ENCODE measurements at places on chromosomes 2 and 18.

DNA sequence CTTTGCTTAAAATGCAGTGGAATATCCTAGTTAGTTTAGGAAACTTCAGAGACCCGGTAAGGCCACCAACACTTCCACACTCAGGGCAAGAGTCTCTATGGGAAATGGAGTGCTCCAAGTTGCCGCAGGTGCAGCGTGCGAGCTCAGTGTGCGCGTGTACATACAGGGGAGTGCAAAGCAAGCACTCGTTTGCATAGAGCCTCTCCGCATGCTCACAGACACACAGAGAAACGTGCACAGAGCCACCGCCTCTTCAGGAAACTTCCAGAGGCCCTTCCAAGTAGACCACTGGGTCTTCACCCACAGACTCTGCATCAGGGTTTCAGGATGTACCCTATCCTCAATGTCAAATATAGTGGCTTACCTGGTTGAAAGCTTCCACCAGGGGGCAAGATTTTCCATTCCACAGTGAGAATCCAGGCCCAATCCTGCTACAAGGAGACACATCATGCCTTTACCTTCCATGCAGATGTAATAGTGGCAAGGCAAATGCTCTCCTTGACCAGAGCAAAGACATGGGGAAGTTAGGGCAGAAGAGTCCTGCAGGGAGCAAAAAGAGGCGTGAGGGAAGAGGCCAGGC is 513.0 kb upstream of the MYT1L start:
- peak; percentile 18 for DNase-seq

DNA sequence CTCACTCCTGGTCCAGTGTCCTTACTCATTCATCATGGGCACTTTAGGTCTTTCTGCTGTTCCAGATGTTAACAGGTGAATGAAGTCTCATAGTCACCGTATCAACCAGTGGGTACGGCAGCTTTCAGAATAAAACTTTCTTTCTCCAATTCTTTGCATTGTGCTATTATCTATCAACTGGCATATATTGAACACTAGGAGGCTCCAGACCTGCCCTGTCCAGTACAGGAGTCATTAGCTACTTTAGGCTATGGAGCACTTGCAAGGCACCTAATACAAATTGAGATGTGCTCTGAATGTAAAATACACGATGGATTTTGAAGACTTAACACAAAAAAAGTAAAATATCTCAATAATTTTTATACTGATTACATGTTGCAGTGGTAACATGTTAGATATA is 43.2 kb upstream of the NEB start:
- no peak for DNase-seq

DNA sequence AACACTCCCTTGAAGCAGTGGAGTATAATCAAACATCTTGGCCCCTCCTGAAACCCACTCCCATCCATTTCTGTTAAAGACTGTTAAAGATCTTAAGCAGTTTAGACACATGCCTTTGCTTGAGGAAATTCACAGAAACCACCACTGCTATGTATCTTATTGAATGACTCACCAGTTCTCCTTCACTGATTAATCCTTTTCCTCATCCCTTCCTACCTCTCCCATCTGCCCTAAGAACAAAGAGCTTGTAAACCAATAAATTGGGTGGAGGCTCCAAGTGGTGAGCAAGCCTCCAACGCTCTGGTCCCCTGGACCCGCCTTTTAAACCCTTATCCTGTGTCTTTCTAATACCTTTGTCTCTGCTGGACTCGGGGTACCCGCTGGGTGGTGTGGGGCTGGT is 746.1 kb downstream of the LRP1B start:
- DNase-seq = no peak

DNA sequence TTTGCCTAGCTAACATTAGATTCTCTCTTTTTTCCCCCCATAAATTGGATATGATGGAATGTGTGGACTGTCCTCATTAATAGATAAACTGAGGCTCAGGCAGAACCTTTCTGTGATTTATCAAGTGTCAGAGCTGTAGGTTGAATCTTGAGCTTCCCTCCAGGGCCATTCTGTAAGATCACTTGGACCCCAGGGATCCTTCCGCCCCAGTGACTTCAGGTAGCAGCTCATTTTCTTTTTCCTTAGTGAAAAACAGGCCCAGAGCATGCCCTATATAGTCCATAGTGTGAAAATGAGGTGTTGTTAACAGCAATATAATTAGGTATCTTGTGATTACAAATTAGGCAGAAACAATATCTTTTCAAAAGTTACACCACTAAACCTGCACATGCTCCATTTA is 269.7 kb downstream of the ZNF385B start:
- no peak for DNase-seq

DNA sequence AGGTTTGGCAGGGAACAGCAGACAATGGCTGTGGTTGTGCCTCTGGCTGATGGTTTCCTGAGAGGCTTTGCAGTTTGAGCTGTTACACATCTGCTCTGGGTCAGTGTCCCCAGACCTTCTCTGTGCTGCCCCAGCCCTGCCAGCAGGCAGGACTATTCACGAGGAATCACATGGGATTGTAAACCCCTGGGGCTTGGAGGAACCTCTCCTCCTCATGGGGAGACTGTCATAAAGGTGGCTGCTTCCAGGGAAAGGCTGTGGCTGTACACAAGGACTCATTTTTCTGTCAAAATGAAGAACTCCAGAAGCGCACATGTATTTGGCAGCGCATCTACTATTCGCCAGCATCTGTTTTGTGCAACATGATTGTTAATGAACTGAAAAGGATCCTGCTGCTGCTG is 142.6 kb upstream of the CYP1B1 start:
- DNase-seq = no peak

GRCh38 chr2:12950957-12951656 is 234.4 kb downstream of the TRIB2 start:
- DNase-seq = no peak

GRCh38 chr2:85162746-85163301 is 29.6 kb downstream of the TCF7L1 start:
- DNase-seq = no peak

- DNase-seq = no peak
These were observed 25.9 kb upstream of the SULT1C4 start for GRCh38 chr2:108351889-108352288.

DNA sequence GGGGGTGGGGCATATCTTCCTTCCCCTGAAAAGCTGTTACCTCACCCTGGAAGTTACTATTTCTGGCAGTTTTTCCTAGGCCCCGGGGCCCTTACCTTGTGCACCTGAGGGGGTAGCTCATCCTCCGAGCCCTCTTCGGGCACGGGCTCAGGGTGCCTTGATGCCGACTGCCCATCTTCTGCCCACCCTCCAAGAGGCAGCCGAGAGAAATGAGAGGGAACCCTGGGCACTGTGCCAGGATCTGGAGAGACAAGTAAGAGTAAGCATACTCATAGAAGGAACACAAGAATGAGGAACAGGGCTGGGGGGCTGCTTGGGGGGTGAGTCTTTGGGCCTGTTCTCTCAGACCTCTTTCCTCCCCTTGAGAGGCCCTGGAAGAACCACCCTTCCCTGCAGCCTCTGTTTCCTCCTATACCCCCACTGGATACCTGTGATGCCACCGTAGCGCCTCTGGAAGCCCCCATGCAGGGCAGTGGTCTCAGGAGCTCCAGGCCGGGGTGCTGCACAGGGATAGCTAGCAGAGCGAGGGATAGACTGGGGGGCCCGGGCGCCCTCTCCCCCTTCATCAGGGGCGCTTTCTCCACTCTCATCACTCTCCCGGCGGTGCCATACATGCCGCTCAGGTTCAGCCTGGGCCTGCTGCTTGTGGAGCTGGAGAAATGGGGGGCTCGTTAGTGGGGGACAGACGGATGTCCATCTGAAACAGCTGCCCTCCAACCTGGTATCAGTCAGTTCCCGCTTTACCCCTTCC is 2.1 kb upstream of the ABCB6 start:
- DNase-seq = no peak

- DNase-seq = no peak
These were observed 71.3 kb downstream of the MYL12B start for GRCh38 chr18:3333056-3333720.

DNA sequence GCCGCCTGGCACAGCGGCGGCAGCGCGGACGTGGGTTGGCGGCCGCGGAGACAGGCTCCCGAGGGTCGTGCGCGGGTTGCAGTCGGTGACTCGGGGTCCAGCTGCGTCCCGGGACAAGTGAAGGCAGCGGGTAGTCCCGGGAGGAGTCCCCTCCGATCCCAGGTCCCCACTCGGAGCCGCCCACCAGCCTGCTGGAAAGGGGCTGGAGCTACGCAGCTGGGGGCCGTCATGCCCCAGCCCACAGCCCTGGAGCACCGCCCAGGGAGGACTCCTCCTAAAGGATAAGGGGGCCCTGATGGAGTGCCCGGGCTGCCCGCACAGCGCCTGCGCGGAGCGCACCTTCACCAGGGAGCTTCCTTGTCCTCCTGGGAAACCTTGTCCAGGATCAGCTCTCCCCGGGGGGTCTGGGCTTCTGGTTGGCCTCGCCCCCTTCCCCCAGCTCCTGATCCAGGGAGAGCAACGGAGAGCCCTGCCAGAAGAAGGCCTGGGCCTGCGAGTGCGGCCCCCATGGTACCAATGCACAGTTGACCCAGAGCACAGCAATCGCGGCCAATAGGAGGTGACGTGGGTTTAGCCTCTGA is 25.9 kb upstream of the ALPP start:
- DNase-seq = no peak

DNA sequence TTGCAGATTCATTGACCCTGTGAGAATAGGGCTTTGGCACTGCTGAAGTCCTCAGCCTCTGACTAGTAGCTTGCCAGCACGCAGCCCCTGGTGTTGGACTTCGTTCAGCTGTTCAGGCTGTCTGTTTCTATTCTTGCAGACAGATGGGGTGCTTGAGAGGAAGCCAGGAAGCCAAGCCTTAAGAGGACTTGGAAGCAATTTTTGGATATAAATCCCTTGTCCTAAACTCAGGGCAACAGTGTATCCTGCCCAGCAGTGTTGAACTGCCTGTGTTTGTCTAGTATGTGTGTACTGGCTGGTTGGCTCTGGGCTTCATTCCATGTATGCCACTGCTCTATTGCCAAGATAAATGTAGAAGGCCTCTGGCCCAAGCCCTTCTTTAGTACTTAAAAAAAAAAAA is 108.6 kb downstream of the COMMD1 start:
- DNase-seq = no peak

- DNase-seq = no peak
These were observed 259.1 kb upstream of the MYT1L start for GRCh38 chr2:2590141-2590540.

DNA sequence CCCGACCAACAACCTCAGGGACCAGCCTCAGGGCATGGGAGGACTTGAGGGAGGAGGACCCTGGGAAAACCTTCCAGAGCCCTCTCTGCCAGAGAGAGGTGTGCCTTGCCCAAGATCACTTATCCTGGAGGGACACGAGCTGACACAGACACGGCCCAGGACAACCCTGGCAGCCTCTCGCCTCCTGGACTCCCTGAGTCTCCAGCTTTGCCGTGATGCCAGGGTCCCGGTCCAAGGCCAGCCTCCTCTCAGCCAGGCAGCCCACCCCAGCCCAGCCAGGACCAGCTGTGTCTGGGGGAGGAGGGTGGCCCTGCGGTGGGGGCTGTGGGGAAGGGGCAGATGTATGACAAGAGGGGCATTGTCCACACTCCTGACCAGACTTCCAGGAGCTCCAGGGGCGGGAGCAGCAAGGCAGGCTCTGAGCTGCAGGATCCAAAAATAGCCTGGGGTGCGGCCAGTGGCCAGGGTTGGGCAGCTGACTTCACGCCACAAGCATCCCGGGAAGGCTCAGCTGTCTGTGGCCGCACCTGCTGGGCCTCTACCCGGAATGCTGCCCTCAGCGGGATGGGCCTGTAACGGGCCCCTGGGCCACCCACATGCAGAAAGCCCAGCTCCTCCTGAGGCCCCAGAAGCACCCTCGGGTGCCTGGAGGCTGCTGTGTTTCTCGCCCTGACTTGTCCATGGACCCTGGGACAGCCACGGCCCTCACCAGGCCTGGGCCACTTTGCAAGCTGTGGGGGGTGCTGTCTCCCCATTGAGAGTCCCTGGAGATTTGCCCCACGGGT is 65.5 kb upstream of the GPC1 start:
- no peak for DNase-seq

DNA sequence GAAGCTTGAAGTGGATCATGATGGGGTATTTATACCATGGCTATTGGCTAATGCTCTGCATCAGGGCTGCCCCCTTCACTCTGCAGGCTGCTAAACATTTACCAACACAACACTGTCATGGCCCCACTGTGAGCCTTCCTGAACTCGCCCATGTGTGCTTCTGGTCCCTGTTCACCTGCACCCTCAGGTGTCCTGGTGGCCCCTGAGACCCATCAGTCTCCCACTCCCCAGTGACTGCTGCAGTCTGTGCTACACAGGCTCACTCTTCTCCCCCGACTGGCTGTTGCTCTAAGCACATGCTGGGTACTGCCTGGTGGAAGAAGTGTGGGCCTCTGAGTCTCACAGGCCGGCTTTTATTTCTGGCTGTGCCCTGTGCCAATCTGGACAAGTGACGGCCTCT is 183.0 kb upstream of the HS6ST1 start:
- no peak for DNase-seq

GRCh38 chr2:100109986-100110613 is 32.3 kb downstream of the AFF3 start:
- no peak for DNase-seq

GRCh38 chr2:170354855-170355780 is 177.2 kb downstream of the MYO3B start:
- peak; percentile 27 for DNase-seq

GRCh38 chr18:50340078-50340477 is 34.8 kb upstream of the SKA1 start:
- DNase-seq = no peak

GRCh38 chr2:235793163-235793752 is 299.4 kb downstream of the AGAP1 start:
- no peak for DNase-seq

DNA sequence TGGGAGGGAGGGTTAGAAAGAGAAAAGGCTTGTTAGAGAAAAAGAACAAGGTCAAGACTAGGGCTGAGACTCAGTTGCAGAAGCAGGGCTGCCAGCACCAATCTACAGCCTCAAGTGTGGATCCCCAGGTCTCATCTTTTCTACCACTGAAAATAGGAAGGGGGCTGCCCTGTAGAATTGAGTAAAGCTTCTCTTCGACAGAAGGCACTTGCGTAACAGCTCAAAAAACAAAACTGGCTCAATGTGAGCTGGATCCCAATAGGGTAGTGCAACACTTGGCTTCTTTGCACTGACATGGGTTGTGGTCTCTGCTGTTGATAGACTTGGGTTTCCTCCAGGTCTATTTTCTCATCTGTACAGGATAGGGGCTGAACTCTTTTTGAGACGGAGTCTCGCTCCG is 1.8 kb upstream of the MPV17 start:
- no peak for DNase-seq

- DNase-seq = no peak
These were observed 352.4 kb downstream of the EIPR1 start for GRCh38 chr2:3025261-3025660.

DNA sequence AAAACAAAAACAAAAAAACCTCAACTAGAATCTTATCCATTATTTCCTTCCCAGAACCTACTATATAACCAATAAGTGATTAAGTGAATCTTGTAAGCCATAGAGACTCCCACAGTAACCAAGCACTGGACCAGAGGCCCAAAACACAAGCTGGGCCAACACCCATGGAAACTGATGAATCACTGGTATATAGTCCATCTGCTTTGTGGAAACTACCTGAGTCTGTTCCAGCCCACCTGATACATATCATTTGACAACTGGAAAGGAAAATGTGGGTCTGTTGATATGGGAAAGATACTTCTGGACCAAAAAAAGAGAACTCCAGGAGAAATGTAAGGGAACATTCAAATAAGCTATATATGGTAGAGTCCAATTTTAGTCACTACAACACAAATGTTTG is 252.8 kb downstream of the MREG start:
- no peak for DNase-seq

Measured in K562 (cell line).